ENCODE measurements at places on chromosomes 13 and 19.
A peak's percentile ranks its signal among the peaks of the same experiment; 100 is the strongest.

DNA sequence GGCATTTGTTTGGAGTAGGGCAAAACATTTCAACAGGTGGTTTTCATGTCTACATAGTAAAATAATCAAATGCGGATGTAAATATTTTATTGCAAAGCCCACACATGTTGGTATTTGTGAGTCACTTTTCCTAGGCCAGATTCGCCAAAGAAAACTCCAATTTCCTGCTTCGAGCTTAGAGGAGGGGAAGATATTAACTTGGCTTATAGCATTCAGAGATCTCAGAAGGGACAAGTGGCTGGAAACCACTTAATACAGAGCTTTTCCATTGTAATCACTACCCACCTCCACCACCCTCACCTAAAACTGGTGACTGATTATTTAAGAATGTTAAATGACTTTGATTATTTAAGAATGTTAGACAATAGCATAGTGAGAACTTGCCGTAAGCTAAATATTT is 530.6 kb upstream of the SPRY2 start:
- DNase-seq, result no peak

DNA sequence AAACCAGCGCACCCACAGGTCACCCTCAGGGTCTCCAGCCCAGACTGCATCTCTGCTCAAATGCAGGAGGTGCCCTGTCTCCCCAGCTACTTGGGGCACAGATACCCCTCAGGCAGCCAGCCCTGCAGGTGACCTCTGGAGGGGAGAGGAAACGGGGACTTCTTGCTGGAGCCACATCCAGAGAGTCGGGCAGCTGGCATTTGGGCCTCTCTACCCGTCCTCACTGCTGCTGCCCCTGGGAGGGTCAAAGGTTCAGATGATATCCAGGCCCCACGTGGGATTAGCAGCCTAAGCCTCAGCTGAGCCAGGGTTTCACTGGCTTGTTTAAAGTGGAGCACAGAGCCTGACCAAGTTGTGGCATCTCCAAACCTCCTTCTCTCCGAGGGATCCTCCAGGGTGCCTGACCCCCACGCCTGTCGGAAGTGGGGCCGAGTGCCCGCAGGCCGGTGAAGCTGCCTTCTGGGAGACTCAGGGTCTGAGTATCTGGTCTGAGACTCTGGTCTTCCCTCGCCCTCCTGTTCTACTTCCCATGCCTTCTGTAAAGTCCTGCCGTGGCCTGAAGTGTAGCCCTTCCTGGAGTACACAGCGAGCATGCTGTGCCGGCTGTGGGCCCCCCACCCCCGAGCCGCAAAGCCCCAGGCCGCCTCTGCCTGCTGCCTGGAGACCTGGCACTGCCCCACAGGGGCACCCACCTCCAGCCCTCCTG is 2.1 kb downstream of the RASA3 start:
- no peak for DNase-seq

DNA sequence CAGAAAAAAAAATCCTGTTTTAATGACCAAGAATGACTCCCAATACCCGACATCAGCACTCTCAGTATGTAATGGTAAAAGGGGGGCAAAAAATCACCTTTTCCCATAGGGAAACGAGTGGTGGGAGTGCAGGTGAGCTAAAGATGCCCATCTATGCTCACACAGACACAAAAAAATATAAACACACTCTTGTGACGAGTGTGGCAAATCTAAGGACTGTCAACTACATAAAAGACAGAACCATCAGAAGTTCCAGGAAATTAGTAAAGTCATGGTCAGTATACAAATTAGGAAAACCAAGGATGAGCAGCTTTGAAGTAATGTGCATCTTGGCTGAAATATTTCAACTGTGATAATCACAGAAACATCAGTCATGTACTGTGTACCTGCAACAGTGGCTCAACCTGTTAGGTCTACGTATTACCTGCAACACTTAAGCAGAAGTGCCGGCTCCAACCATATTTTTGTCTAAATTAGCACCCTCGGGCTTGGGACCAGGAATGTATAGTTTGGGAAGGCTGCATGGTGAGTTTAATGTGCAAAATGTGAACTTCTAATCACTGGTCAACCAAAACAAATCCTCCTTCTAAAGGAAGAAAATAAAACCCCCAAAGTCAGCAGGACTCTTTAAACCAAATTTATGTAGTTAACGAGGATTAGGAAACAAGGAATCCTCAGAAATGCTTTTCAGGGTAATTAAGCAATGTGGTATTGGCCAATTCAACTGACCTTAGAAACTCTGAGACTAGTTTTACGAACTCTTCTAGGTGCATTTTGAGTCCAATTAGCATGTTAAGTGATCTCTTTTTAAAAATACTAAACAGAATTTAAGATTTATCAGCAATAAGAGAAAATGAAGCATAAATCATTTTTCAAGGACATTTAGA is 24.3 kb downstream of the ANKRD10 start:
- DNase-seq, result no peak

- DNase-seq, result no peak
Measured at GRCh38 chr19:48053856-48054255, 10.0 kb upstream of the CABP5 start.

- no peak for DNase-seq
Measured at GRCh38 chr13:43307221-43307920, 284.0 kb downstream of the DNAJC15 start.

GRCh38 chr13:109118521-109118920 is 489.1 kb downstream of the MYO16 start:
- DNase-seq, result no peak

- DNase-seq, result no peak
Measured at GRCh38 chr13:48644141-48644540, 9.6 kb upstream of the CYSLTR2 start.

DNA sequence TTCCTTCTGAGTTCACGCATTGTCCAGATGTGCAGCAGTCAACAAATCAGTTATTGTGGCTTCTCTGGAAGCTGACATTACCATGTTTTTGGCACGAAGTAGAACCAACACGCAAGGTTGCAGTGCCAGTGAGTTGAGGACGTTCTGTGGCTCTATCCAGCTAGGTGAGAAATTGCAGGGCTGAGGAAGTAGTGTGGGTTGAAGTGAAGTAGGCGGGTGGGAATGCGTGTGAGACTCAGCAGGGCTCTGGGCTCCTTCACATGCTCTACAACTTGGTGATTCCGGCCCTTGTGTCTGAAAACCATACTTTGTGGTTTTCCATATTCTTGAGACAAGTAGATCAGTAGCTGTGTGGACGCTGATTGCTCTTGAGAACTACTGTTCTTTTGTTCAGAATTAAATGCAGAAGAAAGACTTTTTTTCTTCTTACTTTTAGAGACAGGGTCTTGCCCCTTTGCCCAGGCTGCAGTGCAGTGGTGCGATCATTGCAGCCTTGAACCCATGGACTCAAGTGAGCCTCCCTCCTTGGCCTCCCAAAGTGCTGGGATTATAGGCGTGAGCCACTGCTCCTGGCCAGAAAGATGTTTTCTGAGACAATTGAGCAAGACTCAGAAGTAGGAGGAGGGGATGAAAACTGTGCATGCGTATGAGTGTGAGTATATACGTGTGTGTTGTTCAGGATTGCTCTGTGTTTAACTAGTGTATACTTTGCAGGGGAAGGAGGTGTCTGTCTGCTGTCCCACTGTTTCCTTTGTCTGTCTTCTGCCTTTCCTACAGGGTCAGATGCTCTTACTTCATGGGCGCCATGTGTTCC is 46.2 kb downstream of the GATAD2A start:
- DNase-seq, result no peak

DNA sequence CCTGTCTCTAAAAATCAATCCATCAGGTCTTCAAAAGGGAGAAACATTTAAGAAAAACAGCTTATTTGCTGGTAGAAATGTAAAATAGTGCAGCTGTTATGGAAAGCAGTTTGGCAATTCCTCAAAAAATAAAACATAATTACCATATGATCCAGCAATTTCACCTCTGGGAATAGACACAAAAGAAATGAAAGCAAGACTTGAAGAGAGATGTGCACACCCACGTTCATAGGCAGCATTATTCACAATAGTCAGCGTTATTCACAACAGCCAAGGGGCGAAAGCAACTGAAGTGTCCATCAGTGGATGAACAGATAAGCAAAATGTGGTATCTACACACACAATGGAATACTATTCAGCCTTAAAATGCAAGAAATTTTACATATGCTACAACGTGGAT is 45.1 kb upstream of the DOCK9 start:
- no peak for DNase-seq

GRCh38 chr19:35908010-35908441 is at the start of gene TYROBP:
TYROBP (minus strand) TSS chr19:35908295; CDS start chr19:35908228, 67 bp downstream.
- DNase-seq, result no peak

GRCh38 chr13:70874636-70875035 is 766.4 kb upstream of the KLHL1 start:
- no peak for DNase-seq

- DNase-seq, result no peak
Measured at GRCh38 chr13:20151612-20152011, 9.2 kb downstream of the GJA3 start.

DNA sequence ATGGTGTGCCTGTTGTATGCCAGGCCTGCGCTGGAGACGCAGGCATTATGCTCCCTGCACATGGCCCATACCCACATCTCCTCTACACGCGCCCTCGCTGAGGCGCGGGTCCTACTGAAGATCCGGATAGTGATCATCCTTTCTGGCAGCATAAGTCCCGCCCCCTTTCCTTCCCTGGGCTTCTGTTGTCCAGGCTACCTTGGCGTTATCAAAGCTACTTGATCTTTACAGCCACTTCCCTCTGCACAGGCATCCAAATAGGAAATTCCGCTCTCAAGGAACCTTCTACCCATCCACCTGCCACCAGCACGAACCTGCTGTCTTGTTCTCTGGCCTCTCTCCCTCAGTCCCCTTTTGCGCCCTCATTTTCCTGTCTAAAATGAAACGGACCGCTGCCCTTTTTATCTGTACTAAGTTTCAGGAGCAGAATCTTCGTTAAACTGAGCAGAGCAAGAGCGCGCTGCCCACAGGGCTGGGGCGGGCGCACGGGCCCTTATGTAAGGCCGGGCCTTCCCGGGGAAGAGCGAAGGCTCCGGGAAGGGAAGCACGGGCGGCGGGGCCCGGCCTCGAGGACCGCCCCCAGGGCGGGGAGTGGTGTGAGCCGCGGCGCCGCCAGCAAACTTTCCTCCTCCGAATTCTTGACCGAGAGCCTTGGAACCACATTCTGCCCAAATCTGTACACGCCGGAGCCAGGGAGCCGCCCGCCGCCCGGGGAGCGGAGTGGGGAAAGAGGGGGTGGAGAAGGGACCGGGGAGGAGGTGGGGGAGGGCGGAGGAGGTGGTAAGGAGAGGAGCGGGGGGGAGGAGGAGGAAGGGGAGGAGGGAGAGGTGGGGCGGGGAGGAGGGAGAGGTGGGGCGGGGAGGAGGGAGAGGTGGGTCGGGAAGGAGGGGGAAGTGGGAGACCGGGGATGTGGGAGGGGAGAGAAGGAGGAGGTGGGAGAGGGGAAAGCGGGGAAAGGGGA is 920 bp upstream of the UBE2L5 start:
- peak; percentile 74 for DNase-seq

DNA sequence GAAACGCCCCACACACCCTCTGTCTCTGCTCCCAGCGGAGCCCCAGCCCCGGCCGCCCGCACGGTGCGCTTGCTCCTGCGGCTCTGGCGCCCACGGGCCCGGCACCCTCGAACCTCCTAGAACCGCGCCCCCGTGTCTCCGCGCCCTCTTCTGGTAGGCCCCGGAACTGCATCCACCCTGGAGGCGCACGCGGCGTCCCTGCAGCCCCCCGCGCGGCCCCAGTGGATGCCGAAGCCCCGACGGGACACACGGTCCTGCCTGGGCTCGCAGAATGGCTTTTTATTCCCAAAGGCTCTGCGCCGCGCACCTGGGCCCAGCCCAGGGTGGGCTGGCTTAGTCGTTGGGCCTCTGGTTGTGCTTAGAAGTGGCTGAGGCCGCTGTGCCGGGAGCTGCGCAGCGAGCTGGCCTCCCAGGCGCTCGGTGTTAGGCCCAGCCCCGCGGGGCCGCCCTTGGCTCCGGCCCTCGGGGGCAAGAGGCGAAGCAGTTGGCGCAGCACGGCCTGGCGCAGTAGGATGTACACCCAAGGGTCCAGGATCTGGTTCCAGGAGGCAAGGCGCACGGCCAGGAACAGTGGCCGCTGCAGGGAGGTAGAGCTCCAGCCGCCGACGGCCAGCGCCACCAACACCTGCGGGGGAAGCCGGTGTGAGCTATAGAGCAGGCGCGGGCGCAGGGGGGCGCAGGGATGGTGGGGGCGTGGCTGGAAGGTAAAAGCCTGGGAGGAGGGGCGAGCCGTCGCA is 2.8 kb downstream of the PTGER1 start:
- peak; percentile 52 for DNase-seq

DNA sequence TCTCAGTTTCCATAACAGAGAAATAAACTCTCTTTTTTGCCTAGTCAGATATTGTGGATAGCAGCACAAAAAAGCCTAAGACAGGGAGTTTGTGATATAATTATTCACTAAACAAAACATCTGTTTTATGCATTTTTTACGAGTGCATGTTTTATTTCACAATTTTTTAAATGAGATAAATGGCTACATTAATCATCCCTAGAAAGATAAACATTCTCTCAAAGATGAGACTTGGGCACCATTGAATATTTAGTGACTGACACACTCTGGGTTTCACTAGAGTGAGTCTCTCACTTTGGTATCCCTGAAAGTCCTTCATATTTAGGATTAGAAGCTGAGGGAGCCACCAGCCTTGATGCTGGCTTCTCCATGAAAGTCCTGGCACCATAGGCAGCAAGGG is 74.3 kb upstream of the LRCH1 start:
- DNase-seq, result no peak

GRCh38 chr13:42834946-42835345 is 53.6 kb downstream of the FAM216B start:
- DNase-seq, result no peak

GRCh38 chr13:28641600-28641926 is 17.4 kb upstream of the POMP start:
- no peak for DNase-seq

GRCh38 chr13:77751513-77752456 is 54.3 kb downstream of the SLAIN1 start:
- peak; percentile 69 for DNase-seq

GRCh38 chr13:57491318-57491717 is 140.2 kb upstream of the PCDH17 start:
- DNase-seq, result no peak

GRCh38 chr13:99778500-99778899 is 193.1 kb downstream of the ZIC5 start:
- no peak for DNase-seq

DNA sequence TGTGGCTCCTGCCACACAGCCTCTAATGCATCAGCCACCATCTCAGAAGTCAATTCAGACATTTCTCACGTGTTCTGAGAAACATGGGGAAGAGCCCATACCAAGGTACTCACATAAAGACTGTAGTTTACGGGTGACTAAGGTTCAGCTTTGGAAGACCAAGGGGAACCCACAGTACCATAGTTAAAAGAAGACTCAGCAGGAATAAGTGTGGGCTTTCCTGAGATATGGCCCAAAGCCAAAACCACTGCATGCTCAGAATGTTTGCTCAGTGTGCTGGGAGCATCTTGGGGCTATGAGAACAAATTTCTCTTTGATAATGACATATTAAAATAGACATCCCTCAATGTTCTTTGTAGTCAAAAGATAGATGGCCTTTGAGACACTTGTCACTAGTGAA is 283.8 kb downstream of the DCT start:
- DNase-seq, result no peak

All from SK-N-DZ (cell line).